Activated T-helper 1 cell treated with anti-CD3 and anti-CD28 coated beads, Interleukin-2, amount 50 U/mL, for 16 hours (primary cell): ENCODE measurements at places on chromosomes 11 and 22.

DNA sequence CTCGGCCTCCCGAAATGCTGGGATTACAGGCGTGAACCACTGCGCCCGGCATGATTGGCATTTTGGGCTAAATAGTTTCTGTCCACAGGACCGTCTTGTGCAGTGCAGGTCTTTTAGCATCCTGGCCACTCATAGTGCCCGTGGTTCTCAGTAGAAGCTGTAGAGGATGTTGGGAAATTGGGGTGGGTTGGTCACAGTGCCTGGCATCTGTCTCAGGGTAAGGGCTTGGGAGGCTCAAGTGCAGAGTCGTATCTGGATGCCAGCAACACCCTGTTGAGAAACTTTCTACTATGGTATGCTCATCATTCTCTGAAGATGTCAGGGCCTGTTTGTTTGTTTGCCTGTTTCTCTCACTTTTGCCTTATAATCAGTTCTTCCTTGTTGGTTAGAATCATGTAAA is 21.9 kb downstream of the UBE2L3 start:
- DNase-seq: no peak

GRCh38 chr11:64118876-64119665 is 46.8 kb downstream of the MACROD1 start:
- DNase-seq: no peak

- no peak for DNase-seq
Observed at GRCh38 chr11:117564321-117564720, 232.7 kb downstream of the DSCAML1 start.

GRCh38 chr11:131696690-131697089 is 326.3 kb downstream of the NTM start:
- no peak for DNase-seq

DNA sequence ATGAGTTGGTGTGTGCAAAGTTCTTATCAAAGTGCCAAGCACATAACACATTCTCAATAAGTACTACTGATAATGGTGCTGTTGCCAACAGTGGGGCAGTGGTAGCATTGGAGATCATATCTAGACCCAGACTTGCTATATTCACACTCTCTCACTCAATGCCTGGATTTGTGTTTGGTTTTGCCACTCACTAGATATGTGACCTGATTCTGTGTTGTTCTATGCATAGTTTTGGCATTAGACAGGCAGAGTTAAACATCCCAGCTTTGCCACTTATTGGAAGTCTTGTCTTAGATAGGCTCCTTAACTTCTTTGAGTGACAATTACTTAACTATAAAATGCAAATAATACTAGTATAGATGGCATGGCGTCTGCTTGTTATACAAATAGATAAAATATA is 642.6 kb upstream of the CCDC179 start:
- no peak for DNase-seq

GRCh38 chr11:68009391-68010089 is 587 bp upstream of the ALDH3B1 start:
- DNase-seq: no peak

GRCh38 chr11:101880222-101880621 is 34.6 kb upstream of the CEP126 start:
- DNase-seq: no peak

DNA sequence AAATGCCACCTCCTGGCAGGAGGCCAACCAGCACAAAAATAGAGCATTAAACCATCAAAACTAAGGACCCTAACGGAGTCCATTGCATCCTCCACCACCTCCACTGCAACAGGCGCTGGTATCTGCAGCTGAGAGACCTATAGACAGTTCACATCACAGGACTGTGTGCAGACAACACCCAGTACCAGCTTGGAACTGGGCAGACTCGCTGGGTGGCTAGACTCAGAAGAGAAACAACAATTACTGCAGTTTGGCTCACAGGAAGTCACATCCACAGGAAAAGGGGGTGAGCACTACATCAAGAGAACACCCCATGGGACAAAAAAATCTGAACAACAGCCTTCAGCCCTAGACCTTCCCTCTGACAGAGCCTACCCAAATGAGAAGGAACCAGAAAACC is 11.6 kb upstream of the TMEM45B start:
- no peak for DNase-seq

DNA sequence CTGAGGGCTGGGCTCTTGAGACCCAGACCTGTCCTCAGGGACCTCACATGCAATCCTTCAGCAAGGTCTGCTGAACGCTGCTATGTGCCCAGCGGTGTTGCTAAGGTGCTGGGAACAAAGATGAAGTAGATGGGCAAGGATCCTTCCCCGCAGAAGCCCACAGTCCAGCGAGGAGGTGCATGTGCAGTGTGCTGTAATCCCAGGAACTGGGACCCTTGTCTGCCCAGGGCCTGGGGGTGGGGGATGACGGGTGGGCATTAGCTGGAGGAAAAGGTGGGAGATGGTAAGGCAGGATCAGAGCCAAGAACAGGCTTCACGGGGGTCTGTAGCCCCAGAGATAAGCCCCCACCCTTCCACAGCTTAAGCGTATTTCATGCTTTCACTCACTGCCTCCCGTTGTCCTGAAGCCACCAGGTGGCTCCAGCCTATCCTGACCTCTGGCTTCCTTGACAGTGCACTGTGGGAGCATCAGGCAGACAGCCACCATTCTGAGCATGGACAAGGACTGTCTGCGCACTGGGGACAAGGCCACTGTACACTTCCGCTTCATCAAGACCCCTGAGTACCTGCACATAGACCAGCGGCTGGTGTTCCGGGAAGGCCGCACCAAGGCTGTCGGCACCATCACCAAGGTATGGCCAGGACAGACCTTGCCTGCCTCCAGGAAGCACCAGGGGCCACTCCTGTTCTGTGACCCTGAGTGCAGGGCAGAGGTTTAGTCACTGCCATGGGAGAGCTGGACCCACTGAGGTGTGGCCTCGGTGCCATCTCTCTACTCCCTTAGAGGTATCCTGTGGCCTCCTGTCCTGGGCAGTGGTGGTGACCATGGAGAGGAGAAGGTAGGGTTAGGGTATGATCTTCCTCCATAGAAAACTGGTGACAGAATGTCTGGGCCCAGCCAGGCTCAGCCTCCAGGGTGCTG is 22.0 kb downstream of the GTPBP1 start:
- no peak for DNase-seq

DNA sequence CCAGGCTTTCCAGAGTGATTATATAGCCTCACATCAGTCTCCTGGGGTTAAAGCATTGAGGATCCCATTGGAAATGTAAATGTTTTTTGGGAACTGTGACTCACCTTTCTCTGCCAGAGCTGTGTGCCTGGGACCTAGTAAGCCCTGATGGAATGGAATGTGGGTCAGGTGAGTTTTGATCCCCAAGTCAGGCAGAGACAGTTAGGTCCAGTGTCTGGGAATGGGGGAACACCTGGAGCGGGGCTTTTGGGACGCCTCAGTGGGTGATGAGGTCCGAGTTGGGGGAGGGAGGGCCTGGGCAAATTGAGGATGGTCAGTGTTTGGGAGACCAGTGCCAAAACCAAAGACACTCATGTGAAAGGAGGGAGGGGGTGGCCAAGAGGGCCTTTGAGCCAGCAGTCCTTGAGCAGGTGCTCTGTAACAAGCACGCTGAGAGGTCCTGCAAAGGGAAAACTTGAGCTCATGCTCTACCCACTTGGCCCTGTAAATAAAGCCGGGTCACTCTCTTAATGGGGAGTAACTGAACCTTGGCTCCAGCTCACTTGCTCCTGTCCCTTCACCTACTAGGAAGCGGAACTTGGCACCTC is 104.7 kb downstream of the NAV2 start:
- DNase-seq: no peak

- DNase-seq: no peak
Observed at GRCh38 chr11:118152552-118153471, at the start of gene SCN4B. Gene SCN4B (minus strand): TSS chr11:118152823. CDS start chr11:118152673, 150 bp downstream.

GRCh38 chr11:18566406-18566805 is 22.1 kb downstream of the UEVLD start:
- DNase-seq: no peak

DNA sequence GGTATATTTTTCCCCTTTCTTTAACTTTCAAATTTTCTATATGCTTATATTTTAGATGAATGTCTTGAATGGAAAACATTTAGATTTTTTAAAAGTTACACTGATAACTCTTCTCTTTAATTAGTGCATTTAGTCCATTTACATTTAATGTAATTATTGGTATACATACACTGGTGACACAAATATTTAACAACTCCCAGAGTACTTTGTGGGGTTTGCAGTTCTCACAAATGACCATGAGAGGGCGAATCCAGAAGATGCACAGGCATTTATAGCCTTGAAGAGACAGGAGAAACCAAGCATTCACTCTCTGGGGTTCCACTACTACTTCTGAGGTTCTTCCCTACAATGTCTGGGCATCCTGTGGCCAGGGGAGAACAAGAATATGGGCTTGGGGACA is 125.1 kb downstream of the TIMP3 start:
- no peak for DNase-seq

DNA sequence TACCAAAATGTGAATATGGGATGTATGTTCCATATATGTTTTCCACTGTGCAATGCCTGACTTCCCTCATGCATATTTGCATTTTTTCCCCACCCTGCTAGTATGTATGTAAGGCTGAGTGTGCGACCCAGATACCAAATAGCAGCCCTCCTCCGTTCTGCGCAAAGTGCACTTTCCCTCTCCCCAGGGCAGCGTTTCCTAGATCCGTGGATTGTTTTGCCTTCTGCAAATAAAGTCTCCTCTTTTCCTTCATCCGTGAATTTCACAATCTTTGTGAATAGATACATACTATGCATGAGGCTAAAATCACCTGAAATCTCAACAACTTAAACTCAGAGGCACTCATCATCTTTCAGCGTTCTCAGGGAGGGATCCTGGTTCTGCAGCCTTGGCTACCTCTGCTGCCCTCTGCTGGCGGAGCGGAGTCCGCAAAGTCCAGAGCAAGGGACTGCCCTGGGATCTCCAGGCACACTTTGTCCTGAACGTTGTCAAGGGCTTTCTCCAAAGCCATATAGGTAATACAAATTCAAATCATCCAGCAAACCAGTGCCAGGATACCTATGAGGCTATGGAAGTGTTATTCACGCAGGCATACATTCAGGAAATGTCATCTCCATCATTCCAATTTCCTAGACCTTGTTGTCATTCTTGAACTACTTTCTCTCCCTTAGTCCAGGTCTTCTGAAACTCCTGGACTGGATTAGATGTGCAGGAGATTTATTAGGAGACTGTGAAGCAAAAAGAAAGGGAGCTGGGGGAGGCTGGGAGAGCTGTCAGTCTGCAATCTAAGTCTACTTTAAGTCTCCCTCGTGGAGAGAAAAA is 53.1 kb downstream of the CNTF start:
- DNase-seq: peak; percentile 58

- no peak for DNase-seq
Observed at GRCh38 chr11:134517115-134517514, 105.1 kb upstream of the B3GAT1 start.

- DNase-seq: no peak
Observed at GRCh38 chr22:48340727-48341709, 1486.7 kb downstream of the BRD1 start.

DNA sequence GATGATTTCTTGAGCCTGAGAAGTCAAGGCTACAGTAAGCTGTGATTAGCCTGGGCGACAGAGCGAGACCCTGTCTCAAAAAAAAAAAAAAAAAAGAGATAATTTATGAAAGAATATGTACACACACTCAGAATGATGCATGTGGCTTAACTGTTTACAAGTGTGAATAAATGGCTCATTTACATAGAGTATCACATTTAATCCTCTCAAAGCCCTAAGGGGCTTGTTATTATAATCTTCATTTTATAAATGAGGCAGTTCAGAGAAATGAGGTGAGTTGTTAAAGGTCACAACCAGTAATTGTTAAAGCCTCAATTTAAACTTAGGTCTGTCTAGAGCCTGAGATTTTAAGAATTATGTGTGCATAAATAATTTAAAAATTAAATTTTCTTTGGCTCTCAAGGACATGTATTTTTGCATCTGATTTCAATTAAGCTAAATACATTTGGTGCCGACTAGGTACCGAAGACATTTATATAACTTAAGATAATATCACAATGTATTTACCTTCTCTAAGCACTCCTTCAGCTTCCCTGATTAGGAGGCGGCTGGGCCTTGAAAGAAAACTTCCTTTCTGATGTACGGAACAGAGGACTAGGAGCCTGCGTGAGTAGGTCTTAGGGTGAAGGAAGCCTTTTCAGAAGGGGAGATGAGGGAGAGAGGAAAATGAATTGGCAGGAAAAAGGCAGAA is 28.5 kb upstream of the DDX6 start:
- DNase-seq: no peak

GRCh38 chr11:128774593-128774992 is 80.7 kb downstream of the FLI1 start:
- no peak for DNase-seq

DNA sequence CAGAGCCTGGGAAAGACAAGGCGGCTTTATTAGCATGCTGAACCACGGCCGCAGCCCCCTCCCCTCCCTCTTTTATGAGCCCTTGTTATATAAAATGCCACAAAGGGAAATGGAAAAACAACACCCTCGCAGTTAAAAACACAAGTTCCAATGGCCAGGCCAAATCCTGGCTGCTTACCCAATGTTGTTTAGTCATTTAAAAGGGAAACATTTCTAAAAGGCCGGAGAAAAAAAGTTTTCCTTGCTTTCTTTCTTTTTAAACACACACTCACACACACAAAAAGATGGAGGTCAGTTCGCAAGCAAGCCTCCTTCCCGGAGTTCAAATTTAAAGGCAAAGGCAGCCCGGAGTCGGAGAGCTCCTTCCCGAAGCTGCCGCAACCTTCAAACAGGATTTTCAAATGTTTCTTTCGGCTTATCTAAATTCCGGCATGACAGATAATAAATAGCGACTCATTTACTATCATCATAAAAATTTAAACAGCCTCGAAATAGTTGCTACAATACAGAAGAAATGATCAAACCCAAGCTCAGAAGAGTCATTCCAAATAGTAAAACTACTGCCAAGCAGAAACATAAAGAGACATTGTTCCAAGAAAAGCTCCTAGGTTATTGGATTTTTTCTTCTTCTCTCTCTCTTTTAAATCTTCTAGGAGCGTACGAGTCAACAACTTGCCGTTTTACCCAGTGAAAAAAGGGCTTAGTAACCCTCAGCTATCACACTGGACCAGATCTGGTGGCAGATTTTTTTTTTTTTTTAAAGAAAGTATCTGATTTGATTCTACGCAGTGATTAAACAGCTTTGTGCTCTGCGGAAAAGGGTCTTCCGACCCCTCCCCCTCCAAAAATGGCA is 3.5 kb downstream of the PHF21B start:
- DNase-seq: no peak
